ENCODE measurements at places on chromosomes 11 and 22.

DNA sequence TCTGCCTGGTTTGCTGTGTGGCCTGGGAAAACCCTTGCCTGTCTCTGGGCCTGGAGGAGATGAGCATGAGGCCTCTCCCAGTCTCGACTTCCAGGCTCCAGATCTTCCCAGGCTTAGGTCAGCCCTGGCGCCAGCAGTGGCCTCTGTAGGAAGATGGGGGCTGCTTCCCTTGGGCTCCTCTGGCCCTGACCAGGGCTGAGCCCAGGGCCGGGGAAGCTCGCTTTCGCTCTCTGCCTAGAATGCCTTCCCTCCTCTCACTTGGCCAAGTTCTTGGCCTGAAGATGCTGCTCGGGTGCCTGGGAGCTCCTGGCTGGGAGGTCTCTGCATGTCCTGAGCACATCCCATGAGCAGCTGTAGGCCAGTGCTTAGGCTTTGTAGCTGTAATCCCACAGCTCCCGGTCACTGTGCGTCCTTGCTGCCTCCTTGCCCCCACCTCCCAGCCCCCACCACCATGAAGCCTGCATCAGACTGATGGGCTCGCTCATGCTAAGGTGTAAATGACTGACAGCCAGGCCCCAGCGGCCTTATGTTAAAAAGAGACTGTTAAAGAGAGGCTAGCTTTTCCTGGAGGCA lies 25.5 kb downstream of the SHISAL1 start:
- no peak for DNase-seq

DNA sequence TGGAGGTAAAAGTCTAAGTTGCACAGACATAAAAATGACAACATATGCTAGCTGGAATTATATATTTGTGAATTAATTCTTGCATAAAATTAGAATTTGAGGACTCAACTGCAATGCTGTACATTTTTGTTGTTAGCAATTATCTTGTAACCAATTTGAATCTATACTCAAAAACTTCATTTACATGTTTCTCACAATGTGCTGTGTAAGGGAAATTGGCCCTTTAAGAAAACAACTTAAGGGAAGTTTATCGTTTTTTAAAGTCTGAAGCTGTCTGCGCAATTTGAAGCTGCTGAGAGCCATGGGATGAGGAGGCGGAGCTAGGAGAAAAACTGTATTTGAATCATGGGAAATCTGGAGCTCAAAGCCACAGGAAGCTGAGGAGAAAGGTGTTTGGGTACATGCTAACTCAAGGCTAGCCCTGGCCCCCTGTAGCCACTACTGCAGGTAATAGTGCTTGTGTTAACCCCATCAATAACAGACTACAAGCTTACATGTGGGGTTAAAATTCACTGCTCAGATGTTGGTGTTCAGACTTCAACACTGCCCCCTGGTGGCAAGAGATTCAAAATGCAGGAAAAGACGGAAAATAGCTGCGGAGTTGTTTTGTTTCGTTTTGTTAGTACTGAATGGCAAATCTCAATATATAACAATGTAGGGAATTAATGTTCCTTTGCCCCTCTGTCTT lies 126.1 kb downstream of the BRD1 start:
- no peak for DNase-seq

DNA sequence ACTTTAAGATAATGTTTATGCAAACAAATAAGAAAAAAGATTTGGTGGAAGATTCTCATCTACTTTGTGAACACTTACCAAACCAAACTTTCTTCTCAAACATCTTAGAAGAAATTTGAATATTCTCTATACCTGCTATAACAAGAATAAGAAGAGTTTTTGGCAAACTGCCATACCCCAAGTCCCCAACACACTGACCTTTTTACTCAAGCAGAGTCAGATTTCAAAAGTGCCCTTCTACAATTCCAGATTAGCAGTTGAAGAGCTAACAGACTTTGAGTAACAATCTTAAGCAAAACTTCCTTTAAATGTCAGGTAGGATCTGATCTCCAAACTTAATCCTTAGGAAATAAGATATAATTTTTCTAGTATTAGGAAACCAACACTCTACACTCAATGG lies 33.9 kb downstream of the TSG101 start:
- DNase-seq, result no peak

DNA sequence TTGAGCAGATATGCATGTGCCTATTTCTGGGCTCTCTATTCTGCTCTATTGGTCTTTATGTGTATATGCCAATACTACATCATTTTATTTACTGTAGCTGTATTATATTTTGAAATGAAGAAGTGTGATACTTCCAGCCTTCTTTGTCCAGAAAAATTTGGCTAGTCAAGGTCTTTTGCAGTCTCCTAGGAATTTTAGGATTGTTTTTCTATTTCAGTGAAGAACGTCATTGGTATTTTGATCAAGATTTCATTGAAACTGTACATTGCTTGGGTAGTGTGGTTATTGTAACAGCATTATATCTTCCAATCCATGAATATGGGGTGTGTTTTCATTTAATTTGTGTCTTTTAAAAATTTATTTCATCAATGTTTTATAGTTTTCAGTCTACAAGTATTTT lies 400.3 kb downstream of the AASDHPPT start:
- no peak for DNase-seq

Data from Panc1 (cell line).